ENCODE measurements at places on chromosomes 1 and 21.

- no peak for DNase-seq
These were observed 17.5 kb downstream of the PTGFRN start for GRCh38 chr1:116927049-116927798.

DNA sequence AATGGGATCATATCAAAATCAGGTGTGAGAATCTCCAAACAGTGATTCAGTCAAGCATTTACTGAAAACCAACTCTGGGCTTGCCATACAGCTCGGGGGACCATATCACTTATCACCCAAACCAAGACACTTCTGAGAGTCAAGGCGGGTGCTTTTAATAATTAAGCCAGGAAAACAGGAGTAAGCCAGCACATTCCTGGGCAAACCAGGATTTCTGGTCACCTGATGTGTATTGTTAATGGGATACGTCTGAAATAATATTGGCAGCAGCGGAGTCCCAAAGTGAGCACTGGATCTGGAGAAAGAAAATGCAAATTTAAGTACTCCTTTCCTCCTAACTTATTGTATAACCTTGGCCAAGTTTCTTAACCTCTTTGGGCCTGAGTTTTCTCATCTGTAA, 17.6 kb downstream of the OSCP1 start:
- no peak for DNase-seq

DNA sequence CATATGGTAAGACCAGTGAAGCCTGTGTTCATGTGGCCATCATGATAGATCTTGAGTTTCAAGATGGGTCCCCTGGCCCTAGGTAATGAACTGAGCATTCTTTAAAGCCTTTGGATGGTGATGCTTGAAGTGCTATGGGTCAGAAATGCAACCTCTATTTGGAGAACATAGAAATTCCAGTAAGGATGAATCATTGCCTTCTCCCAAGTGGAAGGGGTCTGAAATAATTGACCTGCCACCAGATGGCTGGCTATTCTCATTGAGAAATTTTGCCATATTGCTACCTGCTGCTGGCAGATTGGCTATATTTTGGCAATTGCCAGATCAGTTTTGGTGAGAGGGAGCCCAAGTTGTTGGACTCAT, 739 bp upstream of the IFI6 start:
- DNase-seq = no peak

GRCh38 chr1:10556430-10557005, 81.8 kb downstream of the PEX14 start:
- DNase-seq = no peak

- DNase-seq = no peak
These were observed 59.8 kb downstream of the KIRREL1 start for GRCh38 chr1:158053276-158053675.

GRCh38 chr1:38773483-38773882, 86.1 kb downstream of the RRAGC start:
- DNase-seq = no peak

GRCh38 chr1:67211589-67212563, 45.6 kb downstream of the IL23R start:
- peak; percentile 67 for DNase-seq

GRCh38 chr21:46091631-46092025, 6.3 kb upstream of the COL6A2 start:
- DNase-seq = no peak

DNA sequence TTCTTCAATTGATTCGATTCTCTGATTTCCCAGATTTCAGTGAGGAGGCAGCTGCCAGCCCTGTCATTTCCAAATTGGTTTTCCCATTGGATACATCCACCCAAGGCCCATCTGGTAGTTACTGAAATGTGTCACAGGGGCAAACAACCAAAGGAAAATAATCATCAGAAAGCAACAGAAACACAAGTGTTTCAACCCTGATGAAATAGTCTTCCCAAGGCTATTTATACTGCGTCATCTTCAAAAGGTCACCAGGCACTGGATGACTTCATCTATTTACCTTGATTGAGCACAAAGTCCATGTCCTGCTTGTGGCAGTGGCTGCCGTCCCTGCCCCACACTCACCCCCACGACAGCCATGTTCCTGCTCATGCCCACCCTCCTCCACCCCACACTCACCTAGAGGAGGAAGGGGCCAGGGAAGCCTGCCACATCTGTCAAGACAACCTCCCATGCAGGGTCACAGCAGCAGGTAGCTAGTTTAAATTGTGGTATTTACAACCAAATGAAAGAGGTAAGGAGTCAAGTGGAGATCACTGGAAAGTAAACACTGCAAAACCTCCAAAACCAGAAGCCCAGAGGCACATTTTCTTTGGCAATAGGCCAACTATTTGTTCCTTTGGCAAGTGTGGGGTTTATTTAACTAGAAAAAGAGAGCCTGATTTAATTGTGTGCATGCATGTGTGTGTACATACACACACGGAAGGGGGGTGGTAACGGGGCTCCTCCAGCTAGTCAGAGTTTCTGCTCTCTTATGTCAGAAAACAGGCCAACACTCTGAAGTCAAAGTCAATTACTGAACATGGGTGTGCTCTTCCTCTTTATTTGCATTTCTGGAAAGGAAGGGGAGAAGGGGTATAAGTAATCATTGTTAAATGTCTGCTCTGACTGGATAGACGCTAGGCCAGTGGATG, 49.5 kb upstream of the RAB4A start:
- DNase-seq = peak; percentile 34

DNA sequence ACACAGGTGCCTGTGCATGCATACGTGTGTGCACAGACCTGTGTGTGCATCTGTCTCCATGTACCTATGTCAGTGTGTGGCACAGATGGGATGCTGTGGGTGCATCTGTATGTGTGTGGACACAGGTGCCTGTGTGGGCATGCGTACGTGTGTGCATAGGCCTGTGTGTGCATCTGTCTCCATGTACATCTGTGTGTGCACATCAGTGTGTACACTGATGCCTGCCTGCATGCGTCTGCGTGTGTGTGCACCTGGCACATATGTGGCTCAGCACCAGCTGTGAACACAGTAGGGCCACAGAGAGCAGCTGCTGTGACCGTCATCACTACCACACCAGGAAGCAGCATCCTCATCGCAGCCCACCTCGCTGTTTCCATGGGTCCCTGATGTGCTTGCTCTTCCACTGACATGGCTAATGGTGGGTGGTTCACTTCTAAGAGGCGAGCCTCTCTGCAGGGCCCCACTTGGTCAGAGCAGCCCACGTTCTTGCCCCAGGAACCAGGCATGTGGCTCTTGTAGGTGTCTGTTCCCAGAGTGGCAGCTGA, 9.6 kb upstream of the SPATC1L start:
- no peak for DNase-seq

- DNase-seq = no peak
These were observed 341.8 kb downstream of the USH2A start for GRCh38 chr1:216081445-216081844.

All from trophoblast cell (in vitro differentiated cells and primary cell).